ENCODE measurements at places on chromosomes 2 and 18.

DNA sequence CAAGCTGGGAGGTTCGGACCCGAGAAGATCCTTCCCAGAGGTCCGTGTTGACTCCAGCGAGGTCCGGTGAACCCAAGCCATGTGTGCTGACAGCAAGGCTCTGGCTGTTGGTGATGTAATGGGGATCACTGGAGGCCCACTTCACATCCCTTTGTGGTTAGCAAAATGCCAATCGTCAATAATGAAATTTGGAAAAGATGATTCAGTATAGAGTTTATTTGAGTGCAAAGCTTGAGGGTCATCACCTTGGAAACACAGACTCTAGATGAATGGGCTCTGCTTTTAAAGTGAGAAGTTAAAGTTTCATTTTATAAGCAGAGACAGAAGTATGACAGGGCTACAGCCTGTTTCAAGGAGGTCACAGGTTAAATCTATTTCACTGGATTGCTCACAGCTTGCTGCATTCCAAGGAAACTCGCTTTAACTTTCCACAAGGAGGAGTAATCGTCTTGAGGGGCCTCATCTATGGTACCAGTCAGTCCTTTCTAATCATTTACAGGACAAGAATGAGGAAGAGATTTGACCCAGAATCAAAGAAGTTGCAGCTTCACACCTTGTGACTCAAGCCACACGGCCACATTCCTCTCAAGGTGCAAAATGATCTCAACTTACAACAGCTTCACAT lies 140.5 kb downstream of the TPO start:
- no peak for DNase-seq

GRCh38 chr2:216670266-216671080 lies 24.9 kb downstream of the IGFBP5 start:
- no peak for DNase-seq

GRCh38 chr18:61329398-61329797 lies 3.8 kb upstream of the CDH20 start:
- no peak for DNase-seq

- DNase-seq, result no peak
Measured at GRCh38 chr18:32380559-32380958, 90.1 kb downstream of the GAREM1 start.

GRCh38 chr2:78614726-78615125 lies 410.8 kb upstream of the REG3G start:
- no peak for DNase-seq

DNA sequence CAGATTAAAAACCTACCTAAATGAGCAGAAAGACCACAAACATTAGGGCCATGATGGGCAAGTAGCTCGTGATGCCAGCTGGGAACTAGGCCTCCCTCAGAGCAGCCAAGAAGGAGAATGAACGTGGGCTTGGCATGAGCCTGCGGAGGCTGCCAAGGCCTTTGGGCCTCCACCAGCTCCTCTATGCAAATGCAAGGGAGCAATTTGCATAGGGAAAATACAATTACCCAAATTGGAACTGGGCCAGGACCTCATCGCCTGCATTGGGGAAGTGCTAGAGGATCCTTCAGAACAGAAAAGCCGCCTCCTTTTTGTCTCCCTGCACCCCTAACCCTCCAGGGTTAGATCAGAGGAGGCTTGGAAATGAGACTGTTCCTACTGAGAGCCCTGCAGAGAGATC lies 326.4 kb downstream of the SMAD2 start:
- no peak for DNase-seq

DNA sequence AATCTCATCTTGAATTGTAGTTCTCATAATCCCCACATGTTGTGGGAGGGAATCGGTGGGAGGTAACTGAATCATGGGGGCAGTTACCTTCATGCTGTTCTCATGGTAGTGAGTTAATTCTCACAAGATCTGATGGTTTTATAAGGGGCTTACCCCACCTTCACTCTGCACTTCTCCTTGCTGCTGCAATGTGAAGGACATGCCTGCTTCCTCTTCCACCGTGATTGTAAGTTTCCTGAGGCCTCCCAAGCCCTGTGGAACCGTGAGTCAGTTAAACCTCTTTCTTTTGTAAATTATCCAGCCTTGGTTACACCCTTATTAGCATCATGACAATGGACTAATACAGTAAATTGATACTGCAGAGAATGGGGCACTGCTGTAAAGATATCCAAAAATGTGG lies 57.9 kb downstream of the SCN7A start:
- no peak for DNase-seq

DNA sequence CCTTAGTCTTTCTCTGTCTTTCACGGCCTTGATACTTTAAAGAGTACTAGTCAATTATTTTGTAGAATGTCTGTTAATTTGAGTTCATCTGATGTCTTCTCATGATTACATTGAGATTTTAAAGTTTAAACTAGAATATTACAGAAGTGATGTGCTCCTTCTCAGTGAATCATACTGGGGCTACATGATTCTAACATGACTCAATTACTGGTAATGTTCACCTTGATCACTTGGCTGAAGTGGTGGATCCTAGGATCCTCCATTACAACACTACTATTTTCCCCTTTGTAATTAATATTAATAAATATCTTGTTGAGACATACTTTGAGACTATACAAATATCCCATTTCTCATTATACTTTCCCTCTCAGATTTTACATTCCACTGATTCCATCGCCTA lies 148.5 kb downstream of the CAMKMT start:
- DNase-seq, result no peak

- no peak for DNase-seq
Measured at GRCh38 chr2:120336749-120337148, 9.2 kb upstream of the INHBB start.

GRCh38 chr2:172373766-172374165 lies 53.6 kb upstream of the ITGA6 start:
- no peak for DNase-seq

DNA sequence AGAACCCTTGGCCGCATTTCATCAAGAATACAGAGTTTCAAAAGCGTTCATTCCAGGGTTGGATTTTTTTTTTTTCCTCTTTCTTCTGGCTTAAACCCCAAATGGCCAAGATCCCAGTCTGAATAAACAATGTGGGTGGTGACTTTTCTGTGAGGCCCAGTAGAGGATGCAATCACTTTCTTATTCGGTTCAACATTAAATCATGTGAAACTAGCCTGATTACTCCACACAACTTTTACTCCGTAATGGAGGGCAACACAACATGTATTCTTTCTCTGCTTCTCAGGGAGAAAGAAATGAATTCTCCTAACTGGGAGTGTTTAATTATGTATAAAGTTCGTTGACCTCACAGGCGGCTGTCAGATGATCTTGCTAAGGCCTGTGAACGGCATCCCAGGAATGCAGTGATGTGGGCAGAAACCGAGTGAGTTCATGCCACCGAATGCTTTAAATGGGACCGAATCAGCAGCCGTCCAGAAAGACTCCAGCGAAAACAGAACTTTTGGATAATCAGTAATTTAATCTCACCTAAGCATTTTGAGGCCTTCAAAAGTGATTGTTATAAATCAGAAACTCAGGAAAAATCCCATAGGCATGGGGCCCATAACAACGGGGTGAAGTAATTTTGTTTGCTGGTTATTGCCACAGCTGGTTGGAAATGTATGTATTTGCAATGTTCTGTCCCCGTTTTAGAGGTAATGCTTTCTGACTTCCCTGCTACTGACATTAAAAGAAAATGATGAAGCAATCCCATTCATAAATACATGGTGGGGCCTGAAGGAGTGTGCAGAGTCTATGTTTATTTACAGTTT lies 81.5 kb downstream of the BCL2 start:
- DNase-seq, result no peak

DNA sequence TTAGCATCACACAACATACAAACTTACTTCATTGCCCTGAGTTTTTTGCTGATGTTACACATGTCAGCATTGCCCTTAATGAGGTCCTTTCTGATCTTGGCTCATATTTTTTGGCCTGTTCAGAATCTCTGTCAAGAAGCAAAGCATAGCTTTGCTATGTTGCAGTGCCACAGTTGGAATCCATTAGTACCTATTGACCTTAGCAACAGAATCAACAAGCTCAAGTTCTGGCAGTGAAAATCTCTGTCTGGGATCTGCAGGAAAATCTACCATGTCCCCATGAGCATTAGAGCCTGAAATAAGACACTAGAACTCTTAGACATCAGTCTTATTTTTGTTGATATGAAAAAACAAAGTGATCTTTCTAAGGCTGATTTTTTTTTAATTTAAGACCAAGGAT lies 105.6 kb upstream of the FHL2 start:
- DNase-seq, result no peak

- no peak for DNase-seq
Measured at GRCh38 chr18:9108911-9109310, 6.4 kb downstream of the NDUFV2 start.

DNA sequence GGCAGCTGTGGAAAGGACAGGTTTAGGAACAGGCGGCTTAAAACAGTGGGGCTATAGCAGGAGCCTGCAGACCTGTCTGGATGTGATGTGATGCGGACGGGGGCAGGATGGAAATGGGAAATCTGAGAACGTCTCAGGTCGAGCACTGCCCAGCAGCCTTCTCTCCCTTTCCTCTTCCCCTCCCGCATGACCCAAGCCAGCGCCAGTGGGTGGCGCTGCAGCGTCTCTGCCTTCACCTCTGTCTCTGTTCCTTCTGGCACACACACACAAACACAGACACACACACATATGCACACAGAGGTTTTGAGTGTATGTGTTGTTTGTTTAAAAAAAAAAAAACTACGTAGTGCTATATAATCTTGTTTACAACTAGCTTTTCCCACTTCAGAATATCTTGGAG lies 82.0 kb upstream of the SLC66A3 start:
- DNase-seq, result no peak

- DNase-seq, result no peak
Measured at GRCh38 chr2:129010262-129010661, 691.6 kb upstream of the HS6ST1 start.

- DNase-seq, result no peak
Measured at GRCh38 chr2:44980751-44981713, 28.2 kb downstream of the SIX2 start.

DNA sequence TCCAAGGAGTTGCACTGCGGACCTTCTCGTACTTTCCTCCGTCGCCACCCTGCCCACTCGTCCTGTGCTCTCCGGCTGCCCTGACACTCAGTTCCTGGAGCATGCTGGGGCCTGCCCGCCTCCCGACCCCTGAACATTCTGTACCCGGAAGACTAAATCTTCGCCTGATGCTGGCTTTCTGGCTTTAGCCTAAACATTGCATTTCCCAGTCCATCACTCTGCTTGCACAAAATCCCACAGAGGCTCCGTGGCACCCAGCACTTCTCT lies 550 bp upstream of the SFXN5 start:
- peak; percentile 4 for DNase-seq

DNA sequence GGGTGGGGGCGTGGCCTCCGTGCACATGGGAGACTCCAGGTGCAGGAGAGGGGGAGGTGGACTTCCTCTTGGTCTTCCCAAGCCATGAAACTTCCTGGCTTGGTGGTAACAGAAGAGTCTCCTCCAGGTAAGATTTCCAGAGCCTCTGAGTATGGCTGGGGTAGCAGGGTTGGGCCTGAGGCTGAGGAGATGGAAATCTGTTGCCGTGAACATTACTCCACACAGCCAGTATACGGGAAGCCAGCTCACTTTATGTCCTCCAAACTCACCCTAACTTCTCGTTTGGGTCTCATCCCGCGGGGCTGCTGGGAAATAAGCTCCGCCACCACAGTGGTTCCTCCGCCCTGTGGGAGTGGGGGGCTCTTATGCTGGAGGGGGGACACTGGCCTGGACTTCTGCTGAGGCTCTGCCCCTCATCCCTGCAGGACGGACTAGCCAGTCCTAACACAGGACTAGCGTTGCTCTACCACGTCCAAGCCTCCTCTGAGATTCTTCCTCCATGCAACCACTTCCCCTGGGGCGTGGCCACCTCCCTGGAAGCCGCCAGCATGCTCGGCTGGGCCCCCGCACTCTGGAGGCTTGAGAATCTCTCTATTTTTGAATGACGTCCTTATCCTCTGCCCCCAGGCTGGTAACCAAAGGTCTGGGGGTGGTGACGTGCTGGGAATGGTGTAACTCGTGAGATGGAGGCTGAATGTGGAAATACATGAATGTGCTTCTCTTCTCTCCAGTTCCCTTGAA lies 777 bp upstream of the RAB17 start:
- no peak for DNase-seq

DNA sequence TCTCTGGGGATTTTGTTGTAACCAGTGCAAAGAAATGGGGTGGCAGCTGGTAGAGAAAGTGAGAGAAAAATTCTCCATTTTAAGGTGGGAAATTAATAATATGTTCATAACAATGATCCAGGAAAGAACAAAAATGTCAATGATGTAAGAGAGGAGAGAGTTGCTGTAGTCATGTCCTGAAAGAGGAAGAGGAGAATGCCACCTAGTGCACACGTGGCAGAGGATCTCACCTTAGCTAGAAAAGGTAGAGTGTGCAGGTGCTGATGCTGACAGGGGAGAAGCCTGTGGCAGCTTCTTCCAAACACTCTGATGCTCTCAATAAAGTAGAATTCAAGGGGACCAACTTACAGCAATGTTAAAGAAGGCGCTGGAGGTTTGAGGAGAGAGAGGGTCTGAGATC lies 282.9 kb upstream of the PKDCC start:
- DNase-seq, result no peak

- DNase-seq, result no peak
Measured at GRCh38 chr18:56545464-56545863, 92.9 kb downstream of the TXNL1 start.

DNA sequence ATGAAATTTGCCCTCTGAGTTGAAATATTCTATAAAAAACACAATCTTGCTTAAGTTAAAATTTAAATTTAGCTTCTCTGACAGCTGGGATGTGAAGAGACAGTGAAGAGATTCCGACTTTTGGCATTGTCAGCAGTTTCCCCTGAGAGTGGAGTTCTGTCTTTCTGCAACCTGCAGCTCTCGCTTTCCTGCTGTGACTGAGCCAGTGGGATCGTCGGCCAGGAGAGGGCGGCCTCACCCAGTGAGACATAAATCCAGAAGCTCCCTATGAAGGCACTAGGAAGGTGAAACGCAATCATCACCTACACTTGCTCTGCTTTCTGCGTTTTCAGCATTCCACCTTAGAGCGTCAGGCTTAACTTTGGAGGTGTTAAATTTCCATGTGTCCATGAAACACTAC lies 75.4 kb upstream of the HNMT start:
- no peak for DNase-seq

GRCh38 chr18:11955239-11956029 lies 25.9 kb upstream of the IMPA2 start:
- DNase-seq, result no peak
